AML-193 (cell line): ENCODE measurements at places on chromosomes 1 and 21.

DNA sequence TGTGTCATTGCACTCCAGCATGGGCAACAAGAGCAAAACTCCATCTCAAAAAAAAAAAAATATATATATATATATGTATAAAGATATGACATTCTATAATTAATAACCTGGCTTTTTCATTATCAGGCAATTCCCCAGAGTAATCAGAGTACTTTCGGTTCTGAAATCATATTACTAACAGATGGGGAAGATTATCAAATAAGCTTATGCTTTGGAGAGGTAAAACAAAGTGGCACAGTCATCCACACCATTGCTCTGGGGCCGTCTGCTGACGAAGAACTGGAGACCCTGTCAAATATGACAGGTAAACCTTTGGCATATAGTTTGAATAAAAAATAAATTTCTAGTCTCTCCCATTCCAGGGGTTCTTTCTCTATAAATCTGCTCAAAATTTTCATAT, 58.5 kb upstream of the SH3GLB1 start:
- no peak for DNase-seq

- DNase-seq = no peak
Observed at GRCh38 chr1:170284951-170285350, 139.2 kb downstream of the NTMT2 start.

DNA sequence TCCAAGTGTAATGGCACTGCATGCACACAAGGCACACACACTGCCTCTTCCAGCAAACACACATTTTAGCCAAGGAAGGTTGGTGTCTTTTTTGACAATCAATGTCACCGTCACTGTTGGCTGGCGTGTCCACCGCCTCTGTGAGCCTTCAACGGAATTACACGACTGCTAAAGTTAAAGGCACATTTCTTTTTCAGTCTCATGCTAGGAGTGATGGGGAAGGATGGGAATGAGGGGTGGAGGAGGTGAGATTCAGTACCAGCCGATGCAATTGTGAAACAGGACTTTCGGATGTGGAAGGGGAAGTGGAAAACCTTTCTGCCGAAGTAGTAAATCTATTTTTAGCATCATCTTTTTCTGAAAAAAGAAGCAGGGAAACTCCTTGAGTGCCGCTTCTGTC, 1.4 kb downstream of the ELAVL4 start:
- DNase-seq = no peak

DNA sequence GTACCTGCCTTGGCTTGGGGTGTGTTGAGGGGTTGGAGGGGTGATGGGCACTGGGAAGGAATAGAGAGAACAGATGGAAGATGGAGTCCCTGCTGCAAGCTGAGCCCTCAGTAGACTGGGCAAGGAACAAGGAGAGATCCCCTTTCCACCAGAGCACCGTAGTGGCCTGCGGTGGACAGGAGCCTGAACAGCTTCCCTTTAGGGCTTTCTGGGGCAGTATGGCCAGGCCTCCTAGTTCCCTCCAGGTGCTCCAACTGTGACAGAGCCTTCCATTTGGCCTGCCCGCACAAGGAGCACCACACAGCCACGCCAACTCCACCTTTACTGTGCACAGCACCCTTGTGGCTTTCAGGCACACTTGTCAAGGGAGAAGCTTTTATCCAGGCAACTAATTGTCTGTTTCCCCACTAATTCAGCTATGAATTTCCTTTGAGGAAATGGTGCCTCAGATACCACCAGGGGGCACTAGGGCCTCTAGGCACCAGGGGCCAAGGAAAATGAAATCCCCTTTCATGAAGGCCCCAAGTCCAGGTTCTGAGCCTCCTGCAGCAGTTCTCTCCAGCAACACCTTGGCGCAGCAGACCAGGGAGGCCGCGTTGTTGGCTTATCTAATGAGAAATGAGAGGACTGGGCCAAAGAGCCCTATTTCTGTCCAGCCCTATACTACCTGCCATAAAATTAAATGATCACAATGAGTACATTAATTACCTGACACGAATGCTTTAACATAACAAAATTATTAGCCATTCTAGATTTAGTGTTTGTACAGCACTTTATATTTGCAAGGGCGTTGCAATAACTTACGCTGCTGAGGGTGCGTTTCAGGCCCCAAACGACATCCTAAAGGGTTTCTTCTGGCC, 23.1 kb upstream of the ERI3 start:
- peak; percentile 38 for DNase-seq

DNA sequence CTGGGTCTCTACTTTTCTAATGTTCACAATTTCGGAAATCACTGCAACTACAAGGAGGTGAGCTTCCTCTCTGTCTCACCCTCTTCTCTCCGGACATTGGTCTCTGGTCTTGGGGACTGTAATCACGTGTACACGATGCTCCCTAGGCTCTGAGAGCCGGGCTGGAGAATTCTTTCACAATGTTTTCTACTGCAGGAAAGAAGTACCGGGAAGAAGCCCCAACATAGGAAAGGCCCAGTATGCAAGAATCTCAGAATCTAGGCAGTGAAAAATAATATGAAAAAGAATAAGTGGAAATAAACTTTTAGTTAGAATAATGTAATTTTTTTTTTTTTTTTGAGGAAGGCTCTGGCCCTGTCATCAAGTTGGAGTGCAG, 13.5 kb upstream of the HJV start:
- DNase-seq = peak; percentile 26

DNA sequence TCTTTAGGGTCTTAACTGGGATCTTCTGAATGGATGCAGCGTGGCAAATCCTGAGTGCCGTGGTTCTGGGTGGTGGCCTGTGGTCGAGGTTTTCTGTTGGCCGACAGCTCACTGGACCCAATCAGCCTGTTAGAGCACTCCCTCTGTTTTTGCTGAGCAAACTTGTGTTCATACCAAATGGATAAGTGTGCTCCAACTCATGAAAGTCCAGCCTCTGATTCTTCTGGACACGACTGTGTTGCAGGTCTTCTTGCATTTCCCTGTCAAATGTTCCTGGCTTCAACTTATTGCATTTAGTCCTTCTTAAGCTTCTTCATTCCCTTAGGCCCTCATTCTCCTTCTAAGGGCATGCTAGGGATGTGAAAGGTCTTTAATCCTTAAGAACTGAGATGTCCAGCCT, 63.7 kb downstream of the AJAP1 start:
- no peak for DNase-seq

DNA sequence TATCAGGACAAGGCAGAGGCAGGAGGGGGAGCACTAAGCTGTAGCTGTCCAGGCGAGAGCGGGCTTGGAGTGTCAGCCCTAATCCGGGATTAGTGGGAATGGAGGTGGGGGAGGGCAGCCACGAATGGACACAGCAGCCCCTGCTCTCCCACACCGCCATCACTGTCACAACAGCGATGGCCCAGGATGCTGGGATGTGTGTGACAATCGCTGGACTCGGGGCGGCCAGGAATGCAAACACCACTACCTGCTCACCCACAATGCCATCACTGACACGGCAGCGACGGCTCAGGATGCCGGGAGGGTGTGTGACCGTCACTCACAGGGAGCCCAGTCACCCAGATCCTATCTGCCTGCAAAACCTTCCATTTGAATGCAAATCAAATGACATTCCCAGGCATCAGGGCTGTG, 2.9 kb downstream of the C2CD2 start:
- no peak for DNase-seq

- DNase-seq = no peak
Observed at GRCh38 chr1:62327360-62328055, 8.3 kb upstream of the KANK4 start.

DNA sequence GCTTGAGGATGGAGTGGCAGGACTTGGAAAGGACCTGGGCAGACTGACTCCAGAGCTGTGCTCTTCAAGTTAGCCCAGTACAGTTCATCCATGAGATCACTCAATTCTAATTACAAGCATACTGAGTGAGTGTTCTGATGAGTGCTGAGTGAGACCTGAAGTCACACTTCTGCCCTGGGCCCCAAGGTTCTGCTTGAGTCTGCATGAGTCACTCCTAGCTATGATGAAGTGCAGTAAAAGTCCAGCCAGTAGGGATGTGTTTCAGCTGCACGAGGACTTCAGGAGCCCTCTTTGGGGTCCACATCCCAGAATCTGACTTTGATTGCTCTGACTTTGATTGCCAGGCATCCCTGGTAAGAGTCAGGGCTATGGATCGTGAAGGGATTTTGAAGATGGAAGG, 35.8 kb downstream of the PLEKHA6 start:
- DNase-seq = no peak

GRCh38 chr1:3482378-3482849, 27.9 kb downstream of the ARHGEF16 start:
- DNase-seq = no peak

DNA sequence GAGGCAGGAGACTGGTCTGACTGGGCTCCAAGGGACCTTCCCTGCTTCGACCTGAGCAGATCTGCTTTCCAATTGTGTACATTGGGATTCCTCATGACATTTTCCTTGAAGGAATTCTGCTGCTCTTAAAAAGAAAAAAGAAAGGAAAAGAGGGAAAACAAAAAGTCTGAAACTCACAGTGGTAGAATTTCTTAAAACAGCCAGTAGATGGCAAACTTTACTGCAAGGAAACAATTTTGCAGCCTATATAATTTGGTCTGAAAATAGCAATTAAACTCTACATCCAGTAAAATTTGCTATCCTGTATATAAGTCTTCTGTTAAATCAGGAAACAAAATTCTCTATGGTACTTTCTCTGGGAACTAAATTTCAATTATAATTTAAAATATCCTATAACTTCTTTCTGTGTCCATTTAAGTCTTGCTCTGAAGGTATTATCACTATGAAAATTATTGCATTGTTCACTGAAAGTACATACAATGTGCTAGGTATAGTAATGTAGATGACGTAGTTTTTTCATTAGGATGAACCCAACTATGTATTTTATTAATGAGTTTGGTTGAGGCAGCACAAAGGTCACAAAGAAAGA, 59.8 kb downstream of the CRB1 start:
- DNase-seq = peak; percentile 28

GRCh38 chr1:47227341-47228232, 4.4 kb downstream of the TAL1 start:
- no peak for DNase-seq

DNA sequence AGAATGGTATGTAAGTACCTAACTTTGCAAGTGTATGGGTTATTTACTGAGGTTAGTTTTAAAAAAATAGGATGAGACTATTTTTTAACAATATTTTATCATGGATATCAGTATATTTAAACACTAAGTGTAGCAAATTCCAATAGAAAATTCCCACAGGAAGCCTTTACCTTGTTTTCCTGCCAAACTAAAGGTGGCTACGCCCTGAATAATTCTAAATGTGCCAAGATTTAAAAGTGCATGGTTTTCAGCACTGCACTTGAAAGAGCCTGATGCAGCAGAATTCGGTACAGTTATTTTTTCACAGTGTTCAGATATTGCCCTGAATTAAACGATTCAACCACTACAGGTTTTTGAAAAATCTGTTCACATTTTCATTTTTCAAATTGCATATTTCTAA, 1622.8 kb upstream of the B3GALT2 start:
- DNase-seq = no peak

DNA sequence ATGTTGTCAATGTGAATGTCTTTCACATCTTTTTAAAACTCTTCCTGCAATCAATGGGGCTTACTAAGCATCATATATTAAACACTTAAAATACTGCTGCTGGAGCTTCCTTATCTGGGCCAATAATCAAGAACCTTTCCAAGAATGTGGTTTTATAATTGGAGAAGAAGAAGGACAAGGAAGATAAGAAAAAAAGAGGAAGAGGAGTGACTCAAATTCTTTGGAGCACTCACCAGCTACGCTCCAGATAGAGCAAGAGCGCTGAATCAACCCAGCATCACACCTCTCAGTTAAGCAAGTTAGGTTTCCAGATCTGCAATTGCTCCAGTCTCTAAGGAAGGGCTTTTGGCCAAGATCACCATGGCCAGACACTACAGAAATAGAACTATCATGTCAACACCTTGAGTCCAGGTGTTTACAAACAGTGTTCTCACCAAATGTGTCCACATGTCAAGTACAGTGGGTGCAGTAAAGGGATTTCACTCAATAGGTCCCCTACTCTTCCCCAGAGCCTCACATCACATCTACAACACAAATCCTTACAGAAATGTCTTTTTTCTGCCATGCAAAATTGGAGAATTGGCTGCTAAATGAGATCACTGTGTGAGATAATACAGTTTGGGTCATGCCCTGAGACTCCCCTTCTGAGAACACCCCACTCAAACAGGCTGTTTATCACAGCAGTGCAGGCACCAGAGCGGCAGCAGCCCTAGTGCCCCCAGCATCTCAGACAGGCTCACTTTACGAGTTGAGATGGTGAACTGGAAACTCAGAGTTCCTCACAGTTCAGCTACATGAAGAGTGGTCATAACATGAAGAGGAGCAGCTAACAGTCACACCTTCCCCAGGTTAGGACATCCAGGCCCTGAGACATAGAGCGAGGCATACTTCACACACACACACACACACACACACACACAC, 1.7 kb upstream of the SPRR2B start:
- DNase-seq = no peak
